NCI-H2081 treated with DMSO at 0.1 percent for 48 hours (cell line): ENCODE measurements at places on chromosomes 1 and 21.

GRCh38 chr1:21867451-21867996 lies 55.5 kb downstream of the LDLRAD2 start:
- no peak for DNase-seq

GRCh38 chr1:241652012-241652411 lies at the start of gene WDR64:
TSS of gene WDR64 (plus strand) at chr1:241652281. CDS start at chr1:241652485, 204 bp downstream.
- DNase-seq = no peak

- no peak for DNase-seq
These were observed 105.1 kb downstream of the COLGALT2 start for GRCh38 chr1:183932412-183932811.

GRCh38 chr1:17551755-17552234 lies 12.3 kb downstream of the ARHGEF10L start:
- DNase-seq = no peak

DNA sequence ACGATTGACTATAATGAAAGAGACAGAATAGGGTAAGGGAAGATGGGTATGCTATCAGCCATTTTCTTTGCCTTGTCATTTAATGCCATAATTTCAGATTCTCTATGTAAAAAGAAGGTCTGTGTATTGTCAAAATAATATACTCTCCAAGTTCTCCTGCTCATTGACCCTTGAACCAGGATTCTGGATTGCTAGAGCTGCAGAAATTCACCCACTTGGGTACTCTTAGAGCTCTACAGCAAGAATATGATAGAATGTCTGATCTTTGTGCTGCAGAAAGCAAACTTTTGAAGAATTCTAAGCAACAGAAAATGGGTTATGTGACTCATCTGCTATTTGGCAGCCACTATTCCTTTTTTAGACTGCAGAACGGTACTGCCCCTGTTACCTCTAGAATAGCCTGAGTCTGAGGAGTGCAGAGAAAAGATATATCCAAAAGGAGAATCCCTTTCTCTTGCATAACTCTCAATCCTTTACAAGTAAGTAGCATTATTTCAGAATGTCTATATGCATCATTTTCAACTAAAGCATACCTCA lies 78.2 kb upstream of the TENT5C start:
- DNase-seq = no peak

GRCh38 chr1:31043631-31044030 lies 21.9 kb downstream of the PUM1 start:
- no peak for DNase-seq

DNA sequence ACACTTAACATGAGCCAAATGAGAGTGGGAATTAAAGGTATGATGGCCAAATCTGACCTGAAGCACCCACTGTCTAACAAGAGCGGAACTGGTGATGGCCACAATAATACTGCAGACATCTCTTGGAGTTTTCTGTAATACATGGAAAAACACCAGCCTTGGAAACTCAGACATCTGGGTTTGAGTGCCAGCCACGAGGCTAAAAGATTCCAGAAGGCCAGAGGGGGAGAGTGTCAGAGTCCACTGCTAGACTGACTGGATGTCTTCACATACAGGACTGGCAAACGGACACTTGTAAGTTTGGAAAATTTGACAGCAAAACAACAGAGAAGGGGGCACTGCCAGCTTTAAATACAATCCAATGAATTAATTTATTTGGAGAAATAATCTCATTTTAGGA lies 175.1 kb downstream of the ADSS2 start:
- no peak for DNase-seq

DNA sequence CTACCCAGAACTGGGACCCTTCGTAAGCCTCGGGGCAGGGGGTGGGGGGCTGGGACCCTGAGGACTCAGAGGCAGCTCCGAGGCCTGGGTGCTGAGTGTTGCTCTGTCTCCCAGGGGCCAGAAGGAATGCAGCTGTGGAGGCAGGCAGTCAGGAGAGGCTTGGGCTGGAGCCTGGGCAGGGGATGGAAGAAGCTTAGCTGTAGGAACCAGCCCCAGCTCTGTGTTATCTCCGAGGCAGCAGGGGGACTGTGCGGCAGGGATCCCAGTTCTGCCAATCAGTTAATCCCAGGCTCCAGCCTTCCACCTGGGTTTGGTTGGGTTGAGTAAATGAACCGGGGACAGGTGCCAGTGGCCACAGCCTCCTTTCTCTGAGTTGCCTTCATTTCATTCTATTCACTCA lies 8.2 kb upstream of the GRIK3 start:
- no peak for DNase-seq

GRCh38 chr1:33753087-33753856 lies 110.6 kb upstream of the HMGB4 start:
- no peak for DNase-seq

DNA sequence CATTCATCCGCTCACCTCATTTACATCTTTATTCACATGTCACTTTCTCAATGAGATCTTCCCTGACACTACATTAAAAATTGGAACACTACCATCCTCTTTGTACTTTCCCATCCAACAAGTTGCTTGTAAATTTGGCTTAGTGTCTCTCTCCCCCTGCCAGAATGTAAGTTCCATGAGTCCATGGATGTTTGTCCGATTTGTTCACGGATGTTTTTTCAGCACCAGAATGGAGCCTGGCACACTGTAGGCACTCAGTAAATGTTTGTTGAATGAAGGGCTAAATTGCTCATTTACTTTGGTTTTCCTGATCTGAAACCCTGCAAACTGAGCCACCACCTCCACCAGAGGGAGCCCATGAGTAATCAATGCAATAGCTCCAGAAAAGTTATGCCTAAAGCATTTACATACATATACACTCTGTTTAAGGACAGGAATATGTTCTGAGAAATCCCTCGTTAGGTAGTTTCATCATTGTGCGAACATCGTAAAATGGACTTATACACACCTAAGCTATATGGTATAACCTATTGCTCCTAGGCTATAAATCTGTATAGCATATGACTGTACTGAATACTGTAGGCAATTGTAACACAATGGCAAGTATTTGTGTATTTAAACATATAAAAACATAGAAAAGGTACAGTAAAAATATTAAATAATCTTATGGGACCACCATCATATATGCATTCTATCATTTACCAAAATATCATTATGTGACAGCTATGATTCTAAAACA lies 2.8 kb upstream of the EYA3 start:
- no peak for DNase-seq

DNA sequence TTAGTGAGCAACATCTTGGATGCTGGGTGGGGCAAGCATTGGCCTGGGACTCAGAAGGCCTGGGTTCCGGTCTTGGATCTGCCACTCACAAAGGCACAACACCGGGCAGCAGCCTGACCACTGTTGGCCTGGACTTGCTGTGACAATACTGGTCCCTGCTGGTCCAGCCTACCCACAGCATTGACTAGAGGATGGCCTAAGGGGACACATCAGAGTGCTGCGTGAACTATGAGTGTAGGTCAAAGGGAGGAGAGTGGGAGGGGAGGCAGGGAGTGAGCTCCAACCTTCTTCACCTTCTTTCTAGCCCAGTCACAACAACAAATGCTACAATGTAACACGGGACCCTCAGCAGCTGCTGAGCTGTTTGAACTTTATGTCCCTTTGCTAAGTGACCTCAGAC lies 31.1 kb downstream of the TMEM50A start:
- DNase-seq = no peak

DNA sequence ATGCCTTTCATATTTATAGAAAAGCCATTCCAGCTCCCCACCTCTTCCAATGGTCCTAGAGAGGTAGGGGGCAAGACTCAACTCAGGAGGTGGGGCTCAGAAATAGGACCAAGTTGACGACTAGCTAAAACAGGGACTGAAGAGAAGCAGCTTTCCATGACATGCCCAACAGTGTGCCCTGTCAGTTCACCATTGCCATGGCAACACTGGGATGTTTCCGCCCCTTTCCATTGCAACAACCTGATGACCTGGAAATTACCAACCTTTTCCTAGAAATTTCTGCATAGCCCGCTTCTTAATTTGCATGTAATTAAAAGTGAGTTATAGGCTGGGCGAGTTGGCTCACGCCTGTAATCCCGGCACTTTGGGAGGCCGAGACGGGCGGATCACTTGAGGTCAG lies 22.4 kb upstream of the INTS3 start:
- no peak for DNase-seq

- DNase-seq = no peak
These were observed 38.2 kb downstream of the SELENOF start for GRCh38 chr1:86875722-86876121.

- peak; percentile 31 for DNase-seq
These were observed 18.6 kb upstream of the RGS8 start for GRCh38 chr1:182702826-182703524.

DNA sequence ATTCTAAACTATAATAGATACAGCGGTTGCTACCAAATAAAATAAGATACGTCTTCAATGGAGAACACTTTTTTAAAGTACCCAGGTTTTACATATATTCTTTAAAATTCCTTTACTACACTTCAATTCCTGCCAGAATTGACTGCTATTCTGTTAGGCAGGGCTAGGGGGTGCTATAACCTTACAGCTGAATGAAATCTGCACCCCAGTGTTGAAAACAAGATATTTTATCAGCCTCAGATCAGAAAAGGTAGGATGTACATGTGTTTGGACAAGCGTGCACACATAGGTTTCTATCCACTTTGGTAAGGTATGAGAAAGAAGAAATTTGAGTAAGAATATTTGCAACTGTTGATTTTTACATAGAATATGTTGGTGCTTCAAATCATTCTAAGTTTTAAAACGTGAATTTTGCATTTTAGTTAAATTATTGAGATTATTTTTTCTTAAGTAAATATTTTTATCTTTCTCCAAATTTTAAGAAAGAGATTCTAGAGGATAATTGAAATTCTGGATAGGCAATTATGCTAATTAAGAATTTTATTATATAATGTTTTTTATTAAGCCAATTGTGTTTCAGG lies 490.8 kb upstream of the ADGRL4 start:
- peak; percentile 2 for DNase-seq

GRCh38 chr1:228376651-228377631 lies 29.7 kb downstream of the TRIM11 start:
- no peak for DNase-seq

GRCh38 chr1:29002792-29003191 lies 88.4 kb downstream of the EPB41 start:
- no peak for DNase-seq

GRCh38 chr1:201295861-201296260 lies 12.6 kb downstream of the PKP1 start:
- DNase-seq = no peak

- DNase-seq = no peak
These were observed 149.1 kb downstream of the FCRL5 start for GRCh38 chr1:157403203-157403602.

GRCh38 chr1:183206538-183207122 lies 20.6 kb downstream of the LAMC2 start:
- DNase-seq = no peak

DNA sequence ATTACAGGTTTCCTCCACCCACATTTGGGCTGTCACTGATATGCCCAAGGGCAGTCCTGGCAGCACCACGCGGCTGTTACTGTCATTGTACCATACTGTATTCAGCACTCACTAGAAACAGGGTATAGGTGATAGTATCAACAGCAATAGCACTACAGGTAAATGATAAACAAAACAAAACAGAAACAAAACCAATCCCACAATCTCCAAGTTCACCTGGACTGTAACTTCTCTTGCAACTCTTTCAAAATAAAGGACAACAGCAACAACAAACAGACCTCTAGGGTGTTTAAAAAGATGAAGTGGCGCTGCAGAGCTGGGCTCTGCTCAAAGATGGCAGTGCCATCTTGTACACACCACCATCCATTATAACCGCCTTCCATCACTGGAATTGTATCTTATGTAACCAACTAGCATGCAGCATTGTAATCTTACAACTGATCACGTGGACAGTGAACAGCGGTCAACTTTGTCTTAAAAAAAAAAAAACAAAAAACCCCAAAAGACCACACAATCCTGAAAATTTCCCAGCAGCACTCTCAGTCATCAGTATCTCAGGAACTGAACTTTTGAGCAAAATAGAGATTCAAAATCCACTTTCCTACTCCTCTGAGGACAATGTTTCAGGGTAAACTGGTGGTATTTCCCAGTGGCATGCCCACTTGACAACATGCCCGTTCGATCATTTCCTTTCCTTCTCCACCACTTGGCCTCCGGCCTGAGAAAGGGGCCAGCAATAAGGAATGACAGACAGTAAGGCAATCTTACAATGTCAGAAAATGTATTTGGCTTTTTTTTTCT lies 3.8 kb downstream of the IRF2BP2 start:
- DNase-seq = no peak

- no peak for DNase-seq
These were observed 31.9 kb downstream of the WNT9A start for GRCh38 chr1:227915564-227916553.

GRCh38 chr1:14987829-14988603 lies 165.5 kb upstream of the TMEM51 start:
- DNase-seq = no peak

DNA sequence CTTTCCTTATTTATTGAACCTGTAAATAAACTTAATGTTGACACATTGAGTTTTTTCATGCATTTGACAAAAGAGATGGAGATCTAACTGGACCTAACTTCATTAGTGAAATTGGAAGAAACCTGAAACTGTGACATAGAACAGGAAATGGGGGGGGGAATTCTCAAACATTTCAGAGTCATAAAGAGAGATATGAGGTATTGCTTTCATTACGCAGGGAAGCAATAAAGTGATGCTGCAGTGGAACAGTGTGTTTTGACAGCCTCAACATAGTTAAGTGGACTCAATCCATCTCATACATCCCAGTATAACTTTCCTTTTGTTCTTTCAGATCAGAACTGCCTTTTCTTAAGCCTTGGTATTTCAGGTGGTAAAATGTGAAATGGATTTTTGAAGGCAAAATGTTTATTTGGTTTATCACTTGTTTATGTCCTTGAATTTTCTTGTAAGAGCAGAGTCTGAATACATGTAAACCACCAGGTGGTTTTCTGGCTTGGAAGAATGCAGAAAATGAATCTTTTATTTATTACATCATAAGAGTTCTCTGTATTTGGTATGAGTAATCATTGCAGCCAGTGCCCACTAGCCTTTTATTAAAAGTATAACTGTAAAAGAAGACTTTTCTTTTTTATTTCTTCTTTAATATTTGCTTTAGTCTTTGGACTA lies 132.5 kb downstream of the ZNF326 start:
- no peak for DNase-seq

DNA sequence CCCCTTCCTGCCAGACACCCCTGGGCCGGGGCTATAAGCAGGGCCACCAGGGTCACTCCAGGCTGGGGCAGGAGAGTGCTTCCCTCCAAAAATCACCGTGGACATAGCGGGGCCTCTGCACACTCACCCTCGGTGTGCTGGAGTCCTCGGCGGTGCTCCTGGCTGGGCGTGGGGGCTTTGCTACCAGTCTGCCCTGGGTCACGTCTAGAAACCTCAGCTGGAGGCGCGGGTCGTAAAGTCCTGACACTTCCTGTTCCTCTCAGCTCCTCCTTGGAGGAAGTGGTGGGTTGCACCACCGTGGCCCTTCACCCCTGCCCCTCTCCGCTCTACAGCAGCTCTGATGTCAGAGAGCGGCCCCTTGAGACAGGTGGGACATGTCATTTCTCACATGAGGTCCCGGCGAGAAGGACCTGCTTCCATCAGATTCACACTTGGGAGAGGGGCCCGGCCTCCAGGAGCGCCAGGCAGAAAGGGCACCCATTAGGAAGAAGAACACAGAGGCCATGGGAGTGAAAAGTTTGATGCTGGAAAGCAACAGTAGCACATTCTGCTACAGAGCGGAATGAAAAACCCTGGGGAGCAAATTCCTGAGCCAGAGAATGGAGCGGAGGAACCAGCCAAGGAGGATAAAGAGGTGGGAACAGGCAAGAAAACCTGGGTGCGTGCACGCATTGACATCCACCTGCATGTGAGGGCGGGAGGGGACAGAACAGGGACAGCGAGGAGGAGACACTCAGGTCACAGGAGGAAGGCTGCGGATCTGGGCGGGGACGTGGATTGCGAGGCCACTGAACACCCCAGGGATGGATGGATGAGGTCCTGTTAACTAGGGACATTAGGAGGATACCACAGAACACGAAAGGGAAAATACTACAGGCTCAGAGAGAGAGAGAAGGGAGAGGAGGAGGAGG lies at the start of gene ITGB2:
Gene ITGB2 (minus strand): TSS at position 206 of the 911 bp plus-strand sequence. CDS start 10,117 bp downstream, outside the sequence.
- no peak for DNase-seq
